ENCODE measurements at places on chromosomes 3 and 15.

DNA sequence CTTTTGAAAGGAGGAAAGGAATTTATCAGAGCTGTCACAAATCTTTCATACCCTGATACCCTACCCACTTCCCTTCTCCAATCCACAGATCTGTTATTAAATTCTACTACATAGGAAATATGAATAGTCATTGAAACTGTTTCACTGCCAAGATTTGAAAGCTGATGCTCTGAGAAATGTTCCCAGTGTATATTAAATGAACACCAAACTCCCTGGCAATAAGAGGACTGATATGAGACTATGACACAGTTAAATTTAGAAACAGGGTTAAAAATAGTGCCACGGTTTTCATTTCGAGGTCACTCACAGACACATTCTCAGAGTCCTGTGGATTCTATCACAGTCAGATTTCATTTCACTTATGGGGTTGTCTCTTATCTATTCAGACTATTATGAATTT is 27.2 kb upstream of the GBE1 start:
- no peak for DNase-seq

DNA sequence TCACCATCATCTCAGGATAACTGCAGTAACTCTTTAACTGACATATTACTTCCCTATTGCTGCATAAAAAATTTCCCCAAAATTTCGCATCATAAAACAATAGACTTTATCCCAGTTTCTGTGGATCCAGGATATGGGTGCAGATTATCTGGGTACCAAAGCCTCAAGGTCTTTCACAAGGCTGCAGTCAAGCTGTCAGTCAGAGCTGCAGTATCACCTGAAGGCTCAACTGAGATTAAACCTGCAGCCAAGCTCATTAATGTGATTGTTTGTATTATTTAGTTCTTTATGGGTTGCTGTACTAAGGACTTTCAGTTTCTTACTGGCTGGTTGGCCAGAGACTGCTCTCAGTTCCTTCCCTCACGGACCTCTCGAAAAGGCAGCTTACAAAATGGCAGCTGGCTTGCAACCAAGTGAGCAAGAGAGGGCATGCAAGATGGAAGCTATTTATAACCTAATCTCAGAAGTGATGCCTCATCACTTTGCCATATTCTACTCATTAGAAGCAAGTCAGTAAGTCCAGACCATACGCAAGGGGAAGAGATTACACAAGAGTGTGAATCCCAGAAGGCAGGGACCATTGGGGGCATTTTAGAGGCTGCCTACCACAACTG is 54.9 kb downstream of the DCUN1D1 start:
- DNase-seq: no peak

GRCh38 chr3:153621953-153622352 is 459.9 kb downstream of the RAP2B start:
- peak; percentile 1 for DNase-seq

- DNase-seq: no peak
Measured at GRCh38 chr3:71905426-71905825, 120.5 kb upstream of the PROK2 start.

GRCh38 chr3:38980938-38981337 is 70.8 kb downstream of the SCN11A start:
- no peak for DNase-seq

DNA sequence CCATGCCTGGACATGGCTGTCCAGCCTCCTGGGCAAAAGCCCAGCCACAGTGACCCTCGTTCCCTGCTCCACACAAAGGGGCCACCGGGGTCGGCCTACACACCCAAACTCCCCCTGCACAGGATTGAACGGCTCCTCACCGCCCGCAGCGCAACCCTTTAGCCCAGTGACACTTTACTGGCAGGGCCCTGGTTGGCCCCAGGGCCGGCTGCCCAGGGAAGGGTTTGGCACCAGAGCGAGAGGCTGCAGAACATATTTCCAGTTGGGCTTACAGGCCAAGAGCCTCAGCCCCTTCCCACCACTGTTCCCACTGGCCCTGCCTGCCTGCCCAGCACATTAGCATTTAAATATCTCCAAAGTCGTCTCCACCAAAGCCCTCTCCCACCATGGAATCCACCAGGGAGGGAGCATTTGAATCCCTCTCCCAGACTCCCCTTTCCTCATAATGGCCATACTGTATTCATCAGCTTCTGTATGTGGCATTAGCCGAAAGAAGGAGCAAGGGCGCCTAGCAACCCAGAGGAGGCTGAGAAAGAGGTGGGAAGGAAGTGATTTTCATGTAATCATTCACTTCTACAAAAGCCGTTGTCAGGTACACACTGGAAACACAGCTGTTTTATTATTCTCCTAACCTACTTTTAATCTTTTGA is 85.4 kb downstream of the SLC6A11 start:
- DNase-seq: no peak

GRCh38 chr15:25268166-25268565 is 170.7 kb downstream of the UBE3A start:
- peak; percentile 48 for DNase-seq

DNA sequence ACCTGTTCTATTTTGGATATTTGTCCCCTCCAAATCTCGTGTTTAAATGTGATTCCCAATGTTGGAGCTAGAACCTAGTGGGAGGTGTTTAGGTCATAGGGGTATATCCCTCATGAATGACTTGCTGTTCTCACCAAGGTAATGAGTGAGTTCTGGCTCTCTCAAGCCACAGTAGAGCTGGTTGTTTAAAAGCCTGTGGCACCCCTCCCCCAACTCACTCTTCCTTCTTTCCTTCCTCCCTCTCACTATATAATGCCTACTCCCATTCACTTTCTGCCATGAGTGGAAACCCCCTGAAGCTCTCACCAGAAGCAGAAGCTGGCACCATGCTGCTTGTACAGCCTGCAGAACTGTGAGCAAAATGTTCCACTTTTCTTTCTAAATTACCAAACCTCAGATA is 341.1 kb downstream of the SI start:
- no peak for DNase-seq

- DNase-seq: no peak
Measured at GRCh38 chr15:65101891-65102708, 12.9 kb downstream of the UBAP1L start.

DNA sequence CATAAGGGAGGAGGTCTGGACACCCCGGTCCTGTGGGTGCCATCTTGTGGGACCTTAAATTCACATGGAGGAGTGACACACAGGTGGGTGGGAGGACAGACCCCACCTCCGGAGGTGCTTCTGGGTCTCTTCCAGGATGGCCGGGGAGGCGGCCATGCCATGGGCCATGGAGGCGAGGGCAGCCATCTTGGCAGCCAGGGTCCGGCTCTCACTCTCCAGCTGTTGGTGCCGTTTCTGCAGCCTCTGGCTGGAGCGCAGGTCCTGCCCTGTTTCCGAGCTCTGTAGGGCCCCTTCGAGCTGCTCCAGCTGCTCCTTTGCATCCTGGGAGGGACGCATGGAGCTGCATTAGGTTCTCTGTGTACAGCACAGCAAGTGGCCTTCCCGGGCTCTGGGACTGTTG is 19.1 kb downstream of the SPTBN5 start:
- no peak for DNase-seq

- no peak for DNase-seq
Measured at GRCh38 chr3:143309705-143310104, 190.1 kb downstream of the CHST2 start.
